G401 (cell line): ENCODE measurements at places on chromosomes 12 and 14.

DNA sequence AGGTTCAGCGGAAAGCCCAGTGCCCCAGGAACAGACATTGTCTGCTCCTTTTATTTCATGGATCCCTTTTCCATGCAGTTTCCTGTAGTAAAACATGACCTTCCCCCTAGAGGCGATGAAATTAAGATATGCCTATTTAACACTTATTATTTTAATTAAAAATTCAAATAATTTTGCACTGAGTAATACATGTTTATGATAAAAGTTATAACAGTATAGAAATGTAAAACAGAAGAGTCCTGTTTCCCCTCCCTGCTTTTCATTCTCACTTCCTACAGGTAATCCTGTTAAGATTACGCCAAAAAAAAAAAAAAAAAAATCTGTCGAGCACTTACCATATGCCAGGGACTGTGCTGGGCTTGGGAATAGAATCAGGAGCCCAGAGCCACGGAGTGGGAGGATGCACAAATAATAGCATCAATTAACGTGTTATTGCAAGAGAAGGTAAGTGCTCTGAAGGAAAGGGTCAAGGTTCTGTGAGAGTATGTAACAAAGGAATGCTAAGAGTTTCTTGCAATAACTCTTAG is 830 bp upstream of the LPCAT3 start:
- peak; percentile 46 for DNase-seq

DNA sequence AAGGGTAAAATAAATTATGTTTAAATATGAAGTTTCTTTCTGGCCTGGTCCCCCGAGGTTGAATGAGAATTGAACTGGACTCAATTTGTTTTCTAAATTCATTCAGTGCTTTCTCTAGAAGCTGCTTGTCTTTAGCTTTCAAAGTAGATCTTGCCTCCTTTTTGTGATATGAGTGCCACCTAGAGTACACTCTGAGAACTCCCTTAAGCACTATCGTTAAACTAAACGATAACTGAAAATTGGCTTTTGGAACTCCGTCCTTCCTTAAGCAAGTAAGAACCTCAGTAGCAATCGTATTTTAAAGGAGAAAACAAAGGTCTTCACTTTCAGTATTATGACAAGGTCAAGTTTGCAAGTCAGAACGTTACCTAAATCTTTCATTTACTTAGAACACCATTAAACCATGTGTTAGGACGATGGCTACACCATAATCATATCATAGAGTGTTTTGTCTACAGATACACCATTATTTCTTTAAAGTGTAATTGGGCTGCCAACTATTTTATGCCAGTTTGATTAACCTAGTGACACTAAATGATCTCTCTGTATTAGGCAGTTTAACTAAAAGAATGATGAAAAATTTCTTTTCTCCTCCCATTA is 364.8 kb downstream of the SNAPC1 start:
- DNase-seq, result peak; percentile 83

- DNase-seq, result peak; percentile 48
These were observed 861.3 kb upstream of the SEL1L start for GRCh38 chr14:82394916-82395315.

DNA sequence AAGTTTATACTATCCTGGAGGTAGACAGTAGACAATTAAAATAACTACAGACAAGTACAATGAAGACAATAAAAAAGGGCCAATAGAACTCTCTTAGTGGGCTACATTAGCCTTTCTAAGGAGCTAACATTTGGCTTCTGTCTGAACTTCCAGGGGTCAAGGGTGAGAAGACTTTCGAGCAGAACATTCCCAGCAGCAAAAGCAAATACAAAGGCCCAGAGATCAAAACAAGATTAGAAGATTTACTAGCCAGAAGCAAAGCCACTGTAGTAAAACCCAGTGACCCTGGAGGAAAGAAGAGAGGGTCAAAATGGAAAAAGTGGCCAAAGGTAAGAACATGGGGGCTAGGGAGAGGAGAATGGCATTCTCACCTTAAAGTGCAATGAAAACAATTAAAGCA is 63.2 kb downstream of the ATP2B1 start:
- DNase-seq, result no peak

DNA sequence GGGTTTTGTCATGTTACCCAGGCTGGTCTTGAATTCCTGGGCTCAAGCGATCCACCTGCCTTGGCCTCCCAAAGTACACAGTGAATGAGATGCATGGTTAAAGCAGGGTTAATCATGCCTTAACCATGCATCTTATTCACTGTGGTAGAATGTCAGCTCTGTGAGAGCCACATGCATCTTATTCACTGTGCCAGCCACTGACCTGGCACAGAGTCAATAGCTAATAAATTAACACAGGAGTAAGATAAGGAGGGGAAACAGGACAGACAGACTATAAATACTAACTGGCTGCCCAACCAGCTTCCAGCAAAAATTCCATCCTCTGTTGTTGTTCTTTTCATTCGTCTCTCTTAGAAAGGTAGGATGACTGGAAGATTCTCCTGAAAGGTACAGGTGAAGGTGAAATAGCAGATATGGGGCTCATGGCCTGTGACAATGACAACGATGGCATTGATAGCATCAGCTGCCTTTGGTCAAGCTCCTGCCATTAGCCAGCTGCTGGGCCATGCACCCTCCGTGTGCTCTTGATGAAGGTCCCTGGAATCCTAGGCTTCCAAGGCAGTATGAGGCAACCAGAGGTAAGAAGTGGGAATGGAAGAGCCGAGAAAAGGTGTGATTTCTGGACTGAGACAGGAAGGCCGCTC is 76.6 kb downstream of the ZNF664 start:
- no peak for DNase-seq

DNA sequence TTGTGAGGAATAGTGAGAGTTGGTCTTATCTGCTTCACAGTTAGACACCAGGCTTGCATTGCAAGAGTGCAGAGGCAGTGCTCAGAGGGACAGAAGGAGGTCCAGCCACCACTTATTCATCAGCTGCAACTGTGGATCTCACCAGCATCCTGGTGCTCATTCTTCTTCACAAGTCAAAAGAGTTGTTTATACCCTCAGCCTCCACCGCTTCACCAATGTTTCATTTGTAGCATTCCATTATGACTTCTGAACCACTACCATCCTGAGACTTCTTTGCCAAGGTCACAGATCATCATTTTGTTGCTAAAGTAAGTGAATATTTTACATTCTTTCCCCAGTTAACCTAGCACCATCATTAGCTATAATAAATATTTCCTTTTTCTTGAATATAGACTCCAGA is 230.5 kb upstream of the KITLG start:
- DNase-seq, result no peak

GRCh38 chr12:6975297-6976032 is 4.8 kb downstream of the EMG1 start:
- DNase-seq, result no peak

GRCh38 chr14:47392326-47392725 is 283.1 kb downstream of the MDGA2 start:
- no peak for DNase-seq

- DNase-seq, result no peak
These were observed 104.8 kb downstream of the GPATCH2L start for GRCh38 chr14:76256545-76256944.

DNA sequence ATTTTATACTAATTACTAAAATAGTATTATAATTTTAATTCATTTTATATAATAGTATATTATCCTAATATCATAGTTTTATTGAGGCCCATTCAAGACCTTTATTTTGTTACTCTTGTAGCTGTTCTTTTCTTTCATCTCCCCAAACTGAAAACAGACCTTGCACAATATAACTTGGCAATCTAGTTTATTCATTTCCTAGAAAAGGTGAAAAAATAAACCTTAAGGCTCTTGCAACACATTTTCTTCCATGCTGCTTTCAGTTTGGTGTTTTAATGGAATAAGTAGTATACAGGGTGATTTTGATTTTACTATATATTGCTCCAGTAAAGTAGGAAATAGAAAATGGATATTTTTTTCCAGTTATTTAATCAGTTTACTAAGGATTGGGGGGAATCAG is 174.0 kb downstream of the SLC2A13 start:
- DNase-seq, result no peak

DNA sequence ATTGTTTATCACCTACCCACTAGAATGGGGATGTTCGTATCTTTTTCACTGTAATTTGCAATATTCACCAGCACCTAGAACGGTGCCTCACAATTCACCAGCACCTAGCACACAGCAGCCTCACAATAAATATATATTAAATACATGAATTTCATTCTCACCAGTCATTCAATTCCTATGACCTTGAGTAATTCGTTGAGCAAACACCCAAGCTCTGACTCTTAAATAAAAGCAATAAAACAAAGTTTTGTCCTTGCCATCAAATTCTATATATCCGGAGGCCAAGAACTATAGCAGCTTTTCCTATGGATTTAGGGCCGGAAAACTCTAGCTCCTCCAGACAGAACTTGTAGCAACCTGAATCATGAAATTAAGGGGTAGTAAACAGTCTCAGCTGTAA is 981 bp downstream of the VTI1B start:
- no peak for DNase-seq

DNA sequence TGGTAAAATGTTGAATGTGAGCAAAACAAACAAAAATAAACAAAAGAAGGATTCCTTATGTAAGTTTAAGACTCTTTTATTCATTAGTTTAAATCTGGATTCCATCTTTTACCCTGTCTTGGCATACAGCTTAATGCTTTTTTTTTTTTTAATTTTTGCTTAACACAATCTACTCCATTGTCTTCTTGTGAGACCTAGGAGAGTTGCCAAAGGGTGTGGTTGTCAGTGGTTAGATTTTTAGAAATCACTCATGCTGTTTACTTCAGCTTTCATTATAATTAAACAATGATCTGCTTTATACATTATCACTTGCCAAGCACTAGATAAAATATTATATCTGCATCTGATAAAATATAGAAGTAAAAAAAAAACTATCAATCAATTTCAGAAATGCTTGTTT is 77.7 kb upstream of the KITLG start:
- DNase-seq, result no peak

DNA sequence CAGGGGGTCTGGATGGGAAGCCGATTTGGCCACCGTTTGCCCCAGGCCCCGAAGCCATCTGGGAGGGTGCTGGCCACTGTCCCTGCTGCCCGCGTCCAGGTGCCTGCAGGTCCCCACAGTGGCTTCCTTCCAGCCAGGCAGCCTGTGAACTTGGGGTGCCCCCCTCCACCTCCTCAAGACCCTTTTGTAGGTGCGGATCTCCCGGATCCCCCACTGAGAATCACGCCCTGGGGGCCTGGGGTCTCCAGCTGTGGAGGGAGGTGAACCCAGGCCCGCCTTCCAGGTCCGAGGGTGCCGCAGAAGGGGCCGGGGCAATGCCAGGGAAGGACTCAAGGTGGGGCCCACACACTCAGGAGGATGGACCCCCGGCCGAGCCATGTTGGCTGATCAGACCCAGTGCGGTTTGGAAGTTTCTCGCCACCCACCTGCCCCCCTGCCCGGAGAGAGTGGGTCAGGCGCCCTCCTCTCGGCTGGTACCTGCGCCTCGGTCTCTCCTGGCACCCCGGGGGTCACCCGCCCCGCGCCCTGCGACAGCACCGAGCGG is 1.7 kb downstream of the MMP17 start:
- no peak for DNase-seq

- DNase-seq, result peak; percentile 40
These were observed 379.6 kb downstream of the LRIG3 start for GRCh38 chr12:58540480-58541299.
